NCI-H2081 treated with DMSO at 0.1 percent for 48 hours (cell line): ENCODE measurements at places on chromosomes 7 and 10.

DNA sequence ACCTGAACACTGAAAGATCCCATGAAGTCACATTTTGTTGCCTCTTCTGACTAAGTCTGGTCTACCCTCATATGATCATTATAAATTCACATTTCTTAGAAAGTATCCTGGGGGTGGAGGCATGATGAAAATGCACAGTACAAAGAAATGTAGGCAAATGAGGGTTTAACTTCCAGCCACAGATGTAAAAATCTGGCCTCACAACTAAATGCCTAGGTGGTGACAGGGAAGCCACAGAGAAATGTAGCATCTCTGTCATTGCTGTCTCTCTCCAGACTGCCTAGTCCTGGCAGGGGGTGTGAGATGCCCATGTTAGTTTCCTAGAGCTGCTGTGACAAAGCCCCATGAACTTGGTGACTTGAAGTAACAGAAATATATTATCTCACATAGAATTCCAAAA is 395.9 kb downstream of the SORCS3 start:
- DNase-seq: no peak

GRCh38 chr10:11048707-11049278 is 31.1 kb downstream of the CELF2 start:
- no peak for DNase-seq

- DNase-seq: no peak
These were observed 30.4 kb upstream of the PPIF start for GRCh38 chr10:79316671-79317431.

- DNase-seq: no peak
These were observed 83.7 kb downstream of the JMJD1C start for GRCh38 chr10:63382066-63382465.
